GM12878 (cell line): ENCODE measurements at places on chromosomes 3 and 15.

DNA sequence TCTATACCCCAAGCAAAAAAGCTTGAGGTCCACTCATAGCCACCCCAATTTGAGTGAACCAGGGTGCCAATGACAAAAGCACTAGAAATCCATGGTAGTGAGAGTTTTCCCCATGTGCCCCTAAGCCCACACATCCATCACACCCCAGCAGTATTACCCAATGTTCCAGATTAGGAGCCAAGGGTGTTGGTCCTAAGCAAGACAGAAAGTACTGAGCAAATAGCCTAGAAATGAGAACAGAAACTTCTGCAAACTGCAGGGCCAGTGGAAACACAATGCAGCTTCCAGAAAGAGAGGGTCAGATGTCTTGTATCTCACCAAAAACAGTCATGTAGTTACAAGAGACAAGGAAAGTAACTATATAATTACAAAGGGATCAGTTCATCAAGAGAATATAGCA is 10.9 kb upstream of the OXTR start:
- no peak for DNase-seq

DNA sequence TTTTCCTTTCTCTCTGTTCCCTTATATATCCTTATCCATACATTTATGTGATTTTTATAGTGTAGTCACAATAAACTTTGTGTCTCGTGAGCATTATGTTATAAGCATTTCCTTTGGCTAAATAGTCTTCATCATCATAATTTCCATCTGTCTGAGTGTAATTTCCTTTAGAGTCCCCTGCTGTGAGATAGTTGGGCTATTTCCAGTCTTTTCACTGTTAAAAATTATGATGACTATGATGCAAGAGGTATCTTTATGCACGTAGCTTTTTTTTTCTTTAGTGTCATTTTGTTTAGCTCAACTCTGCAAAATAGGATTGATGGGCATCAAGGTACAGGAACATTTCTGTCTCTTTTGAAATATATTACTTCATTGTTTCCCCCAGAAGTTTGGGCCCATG is 26.9 kb upstream of the CA12 start:
- DNase-seq = no peak

DNA sequence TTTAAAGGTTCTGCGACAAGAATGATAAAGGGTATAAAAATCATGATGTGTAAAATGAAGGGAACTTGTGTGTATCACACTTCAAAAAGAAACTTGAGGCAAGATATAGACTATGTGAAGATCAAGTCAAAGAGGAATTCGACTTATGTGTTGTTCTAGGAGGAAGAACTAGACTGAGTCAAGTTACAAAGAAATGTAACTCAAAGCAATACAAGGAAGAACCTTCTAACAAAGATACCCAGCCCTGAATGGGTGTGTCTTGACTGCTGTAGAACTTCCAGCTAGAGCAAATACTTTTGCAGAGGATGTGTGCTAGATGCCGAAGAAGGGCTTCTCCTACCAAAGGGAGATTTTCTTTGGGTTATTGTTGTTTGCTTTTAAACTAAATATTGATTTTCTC is 2.4 kb downstream of the SLC49A4 start:
- no peak for DNase-seq

DNA sequence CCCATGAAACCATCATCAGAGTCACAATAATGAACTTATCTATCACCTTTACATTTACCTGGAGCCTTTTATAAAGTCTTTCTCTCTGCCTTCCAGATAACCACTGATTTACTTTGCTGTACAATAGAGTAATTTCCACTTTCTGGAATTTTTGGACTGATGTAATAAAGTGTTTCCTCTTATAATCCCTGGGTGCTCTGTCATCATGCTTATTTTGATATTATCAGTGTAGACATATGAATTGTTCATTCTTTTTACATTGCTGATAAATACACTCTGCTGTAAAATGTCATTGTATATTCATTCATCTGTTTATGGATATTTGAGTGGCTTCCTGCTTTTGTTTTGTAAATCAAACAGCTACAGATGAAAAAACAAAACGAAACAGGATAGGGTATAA is 27.0 kb upstream of the IREB2 start:
- no peak for DNase-seq

GRCh38 chr3:109702252-109702651 is 364.9 kb upstream of the DPPA4 start:
- DNase-seq = no peak

- DNase-seq = no peak
Measured at GRCh38 chr3:111351334-111351733, 190.7 kb upstream of the CD96 start.

DNA sequence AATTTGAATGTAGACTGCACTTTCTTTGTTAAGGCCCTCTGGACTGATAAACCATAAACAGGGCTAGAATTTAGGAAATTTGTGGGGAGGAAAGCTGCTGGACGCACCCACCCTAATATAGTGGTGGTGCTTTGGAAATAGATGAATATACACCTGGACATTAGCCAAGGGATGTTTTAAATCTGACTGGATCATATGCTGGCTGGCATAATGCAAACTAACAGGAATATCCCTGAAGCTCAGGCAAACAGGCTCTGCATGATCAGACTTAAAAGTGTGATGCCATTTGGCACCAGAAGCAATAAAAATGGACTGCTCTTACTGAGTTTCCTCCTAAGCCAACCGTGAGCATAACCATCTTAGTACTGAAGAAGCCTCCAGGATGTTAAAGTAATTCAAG is 465.8 kb upstream of the ROBO1 start:
- DNase-seq = no peak

GRCh38 chr3:194555175-194556062 is 68.6 kb upstream of the ATP13A3 start:
- DNase-seq = no peak

DNA sequence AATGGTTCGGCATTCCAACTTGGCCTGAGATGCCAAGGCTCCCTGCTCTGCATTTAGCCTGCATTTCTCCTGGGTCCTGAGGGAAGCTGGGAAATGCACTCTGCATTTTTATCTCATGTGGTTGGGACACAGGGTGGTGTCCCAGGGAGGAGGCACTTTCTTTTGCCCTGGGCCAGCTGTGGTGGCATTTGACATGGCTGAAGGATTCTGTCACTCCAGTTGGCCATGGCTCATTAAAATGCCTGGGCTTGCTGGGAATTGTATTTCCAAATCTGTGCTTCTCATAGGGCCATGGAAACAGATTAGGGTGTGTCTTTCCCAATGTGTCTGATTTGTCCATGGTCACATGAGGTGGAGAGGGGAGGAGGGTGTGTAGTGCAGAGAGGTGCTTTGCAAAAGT is 128.3 kb upstream of the RGMA start:
- no peak for DNase-seq

DNA sequence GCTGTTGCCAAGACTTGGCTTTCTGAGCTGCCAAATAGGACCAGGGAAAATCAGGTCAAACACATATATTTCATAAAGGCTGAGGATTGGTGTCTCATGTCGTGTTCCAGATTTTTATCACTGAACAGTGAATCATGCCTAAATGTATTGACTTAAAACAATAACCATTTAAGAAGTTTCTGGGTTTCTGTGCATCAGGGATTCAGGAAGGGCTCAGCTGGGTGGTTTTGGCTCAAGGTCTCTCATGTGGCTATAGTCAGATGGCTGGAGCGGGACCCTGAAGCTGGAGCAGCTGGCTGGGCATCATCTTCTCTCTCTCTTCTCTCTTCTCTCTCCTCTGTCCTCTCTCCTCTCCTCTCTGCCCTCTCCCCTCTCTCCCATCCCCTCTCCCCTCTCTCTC is 10.7 kb upstream of the RFTN1 start:
- DNase-seq = no peak

GRCh38 chr15:28003302-28004037 is 95.6 kb downstream of the OCA2 start:
- no peak for DNase-seq

- no peak for DNase-seq
Measured at GRCh38 chr3:64909757-64910467, 222.1 kb upstream of the ADAMTS9 start.

DNA sequence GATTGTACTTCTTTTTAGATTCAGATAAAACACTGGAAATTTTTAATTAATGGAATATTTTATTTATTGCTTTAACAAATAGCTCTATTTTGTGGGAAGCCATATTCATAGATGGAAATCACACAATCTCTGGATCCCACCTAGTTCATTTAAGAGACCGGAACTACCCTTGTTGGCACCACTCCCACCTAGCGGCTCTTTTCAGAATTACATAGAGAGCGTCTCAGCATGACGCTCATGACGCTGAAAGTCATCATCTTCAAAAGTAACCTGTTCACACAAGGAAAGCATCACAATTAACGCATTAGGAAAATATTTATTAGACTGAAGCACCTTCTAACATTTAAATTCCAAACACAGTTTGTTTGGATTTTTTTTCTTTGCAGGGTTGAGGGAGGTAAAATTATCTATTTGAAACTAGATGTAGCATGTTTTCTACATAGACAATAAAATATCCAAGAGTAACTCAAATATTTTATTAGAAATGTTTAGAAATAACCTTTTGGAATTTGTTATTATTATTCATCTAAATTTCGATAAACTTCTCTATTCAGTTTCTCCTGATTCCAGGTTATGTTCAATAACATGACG is 214.9 kb upstream of the ARRDC4 start:
- DNase-seq = no peak

- no peak for DNase-seq
Measured at GRCh38 chr3:165895919-165896318, 58.7 kb upstream of the BCHE start.

- DNase-seq = no peak
Measured at GRCh38 chr3:113070681-113071113, 79.9 kb downstream of the GTPBP8 start.

DNA sequence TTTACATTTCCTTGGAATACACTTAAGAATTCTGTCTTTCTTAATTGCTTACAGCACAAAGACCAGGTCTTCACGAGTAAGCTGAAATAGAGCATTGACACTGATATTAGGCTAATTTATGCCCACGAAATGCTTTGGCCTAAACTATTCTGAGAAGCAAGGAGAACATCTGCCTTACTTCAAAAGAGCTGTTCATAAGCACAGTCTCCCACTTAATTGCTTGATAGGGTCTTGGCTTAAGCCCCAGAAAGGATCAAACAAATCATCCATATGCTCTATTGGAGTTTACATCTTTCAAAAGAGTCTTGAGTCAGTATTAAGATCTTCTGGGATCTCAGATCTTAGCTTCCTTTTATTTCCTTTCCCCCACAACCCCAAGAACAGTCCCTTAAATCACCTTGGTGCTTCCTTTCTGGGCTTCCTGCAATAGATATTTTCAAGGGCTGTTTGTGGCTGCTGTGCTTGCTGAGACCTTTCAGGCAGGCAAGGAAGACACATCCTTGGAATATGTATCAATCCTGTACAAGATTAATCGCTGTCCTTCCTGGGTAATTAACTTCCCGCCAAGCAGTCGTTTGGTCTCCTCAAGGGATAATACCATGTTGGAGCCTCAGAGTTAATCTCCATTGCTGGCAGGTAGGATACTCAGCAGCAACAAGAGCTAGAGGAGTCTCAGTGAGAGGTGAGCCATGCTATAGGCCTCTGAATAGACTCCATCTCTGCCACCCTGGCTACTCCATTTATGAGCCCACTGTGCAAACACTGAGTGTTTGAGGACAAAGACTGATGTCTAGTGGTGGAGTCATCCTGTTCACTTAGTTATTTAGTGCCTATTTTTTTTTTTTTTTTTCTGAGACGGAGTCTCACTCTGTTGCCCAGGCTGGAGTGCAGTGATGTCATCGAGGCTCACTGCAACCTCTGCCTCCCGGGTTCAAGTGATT is 37.1 kb downstream of the TMEM158 start:
- no peak for DNase-seq

DNA sequence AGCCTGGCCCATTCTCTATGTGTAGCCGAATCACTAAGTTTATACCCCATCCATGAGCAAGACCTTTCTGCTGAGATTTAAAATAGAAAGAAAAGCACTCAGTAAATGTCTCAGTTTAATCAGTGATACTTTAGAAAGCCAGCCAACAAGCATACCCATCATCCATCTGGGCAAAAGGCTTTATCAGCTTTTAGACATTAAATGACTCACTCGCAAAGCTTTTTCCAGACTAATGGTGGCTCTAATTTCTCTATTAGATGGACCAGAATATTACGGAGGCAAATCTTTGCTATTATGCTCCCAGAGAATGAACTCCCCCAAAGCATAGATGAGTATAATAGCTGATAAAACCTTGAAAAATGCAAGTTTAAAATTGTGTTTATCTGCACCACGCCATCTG is 727.8 kb downstream of the GBE1 start:
- DNase-seq = no peak

DNA sequence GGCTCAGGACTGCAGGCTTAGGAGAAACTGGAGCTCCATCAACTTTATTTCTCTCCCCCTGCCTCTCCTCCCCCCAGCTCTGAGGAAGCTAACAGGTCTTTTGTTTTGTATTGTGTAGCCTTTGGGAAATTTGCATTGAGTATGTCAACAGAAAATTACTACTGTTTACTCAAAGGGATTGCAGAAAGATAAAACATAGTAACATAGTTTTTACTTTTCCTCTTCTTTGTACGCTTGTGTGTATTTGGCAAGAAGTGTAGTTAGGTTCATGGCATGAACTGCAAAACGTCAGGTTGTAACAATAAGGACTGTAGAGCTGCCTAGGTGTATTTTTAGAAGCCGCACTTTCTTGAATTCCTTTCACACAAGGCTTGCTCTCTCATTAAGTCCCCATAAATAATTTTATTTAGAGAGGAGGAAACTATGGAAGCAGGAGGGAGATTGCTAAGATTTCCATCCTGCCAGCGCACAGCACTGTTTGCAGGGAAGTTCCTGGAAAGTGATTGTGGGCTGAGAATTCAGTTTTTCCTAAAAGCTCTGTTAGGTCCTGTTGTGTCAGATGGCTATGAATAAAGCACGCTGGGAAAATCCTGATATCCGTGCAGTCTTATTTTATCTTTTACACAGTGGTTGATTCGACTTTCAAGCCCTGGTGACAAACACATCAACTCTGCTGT is 21.1 kb upstream of the SATB1 start:
- DNase-seq = no peak

DNA sequence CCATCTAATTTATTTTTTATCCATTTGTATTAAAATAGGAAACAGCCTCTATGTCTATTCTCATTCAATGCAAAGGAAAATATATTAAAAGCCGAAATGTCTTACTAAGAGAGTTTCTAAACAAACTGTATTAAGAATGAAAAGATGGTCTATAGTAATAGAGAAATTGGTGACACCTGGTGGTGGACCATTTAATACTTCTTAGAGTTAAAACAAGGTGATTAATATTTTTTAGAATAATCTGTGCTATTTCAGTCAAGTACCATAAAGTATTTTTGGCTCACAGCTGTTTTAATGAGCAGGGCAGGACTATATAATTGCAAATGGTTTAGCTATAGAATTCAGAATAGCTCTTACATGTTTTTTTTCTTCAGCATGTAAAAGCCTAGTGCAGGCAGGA is 55.7 kb downstream of the SYNPR start:
- no peak for DNase-seq

- no peak for DNase-seq
Measured at GRCh38 chr15:76206325-76206976, 104.8 kb downstream of the ETFA start.

GRCh38 chr15:87211547-87211946 is 1045.0 kb downstream of the NTRK3 start:
- DNase-seq = no peak

GRCh38 chr15:83444936-83445335 is 2.2 kb upstream of the SH3GL3 start:
- no peak for DNase-seq

- DNase-seq = no peak
Measured at GRCh38 chr15:70936326-70936725, 43.7 kb downstream of the LRRC49 start.
